ENCODE measurements at places on chromosomes 2 and 18.

DNA sequence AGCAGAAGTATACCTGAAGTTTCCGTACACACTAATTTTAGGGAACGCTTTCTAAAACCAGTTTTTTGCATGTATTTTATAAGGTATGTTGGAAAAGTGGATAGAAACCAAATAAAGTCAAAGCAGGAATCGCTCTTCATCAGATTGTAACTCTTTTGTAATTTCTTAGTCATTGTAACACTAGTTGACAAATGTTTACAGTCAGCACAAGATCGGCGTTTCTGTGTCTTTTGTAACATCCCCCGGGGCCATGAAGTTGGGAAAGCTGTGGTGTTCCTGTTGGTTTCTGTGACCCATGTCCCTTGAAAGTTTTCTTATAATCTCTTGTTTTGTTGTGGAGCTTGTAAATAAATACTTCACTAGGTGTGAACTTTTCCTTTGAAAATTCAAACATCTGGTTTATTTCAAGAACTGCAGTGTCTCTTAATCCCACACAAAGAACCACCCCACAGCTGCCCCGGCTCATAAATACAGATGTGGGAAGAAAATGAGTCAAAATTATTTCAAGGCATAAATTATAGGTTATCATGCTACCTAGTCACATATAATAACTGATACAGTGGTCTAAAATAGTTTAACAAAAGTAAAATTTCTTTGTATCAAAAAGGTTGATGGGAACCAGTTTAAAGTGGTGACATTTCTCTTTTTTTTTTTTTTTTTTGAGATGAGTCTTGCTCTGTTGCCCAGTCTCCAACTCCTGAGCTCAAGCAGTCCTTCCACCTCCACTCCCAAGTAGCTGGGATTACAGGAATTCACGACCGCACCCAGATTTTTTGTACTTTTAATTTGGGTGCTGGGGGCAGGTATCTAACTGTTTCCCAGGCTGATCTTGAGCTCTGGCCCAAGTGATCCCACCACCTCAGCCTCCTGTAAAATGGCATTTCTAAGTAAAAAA is 751 bp upstream of the NMI start:
- peak; percentile 14 for DNase-seq

GRCh38 chr18:79522451-79523205 is 126.9 kb downstream of the NFATC1 start:
- peak; percentile 65 for DNase-seq

DNA sequence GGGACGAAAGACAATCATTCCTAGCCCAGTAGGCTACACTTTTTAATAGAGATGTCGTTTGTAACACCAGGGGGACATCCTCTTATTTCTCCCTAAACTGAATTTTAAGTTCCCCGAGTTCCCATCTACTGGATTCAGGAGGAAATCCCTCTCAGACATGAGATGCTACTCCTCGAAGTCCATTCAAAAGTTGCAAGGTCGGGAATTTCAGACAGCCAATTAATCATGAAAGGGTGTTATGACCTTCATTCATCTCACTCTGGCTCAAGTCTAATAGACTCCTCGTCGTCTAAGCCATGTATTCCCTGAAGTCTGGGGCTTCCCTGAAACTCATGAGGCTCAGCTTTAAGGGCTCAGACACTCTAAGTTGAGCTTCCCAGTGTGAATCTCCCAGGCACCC is 1.2 kb upstream of the DSC3 start:
- no peak for DNase-seq

GRCh38 chr18:75220551-75221355 is 10.2 kb downstream of the TSHZ1 start:
- DNase-seq, result no peak

GRCh38 chr2:234411793-234412192 is 85.1 kb downstream of the ARL4C start:
- DNase-seq, result no peak

- DNase-seq, result no peak
Measured at GRCh38 chr18:59915606-59916005, 15.8 kb downstream of the PMAIP1 start.
